Umbilical cord (tissue), 2 donors: ENCODE measurements at places on chromosomes 3 and 15. TPM values are rescaled to one million over a fixed set of nuclear protein-coding genes. Genes with fewer than 3 reads are reported as not detected.

The NRROS gene
- 0.96 TPM for total RNA-seq

DNA sequence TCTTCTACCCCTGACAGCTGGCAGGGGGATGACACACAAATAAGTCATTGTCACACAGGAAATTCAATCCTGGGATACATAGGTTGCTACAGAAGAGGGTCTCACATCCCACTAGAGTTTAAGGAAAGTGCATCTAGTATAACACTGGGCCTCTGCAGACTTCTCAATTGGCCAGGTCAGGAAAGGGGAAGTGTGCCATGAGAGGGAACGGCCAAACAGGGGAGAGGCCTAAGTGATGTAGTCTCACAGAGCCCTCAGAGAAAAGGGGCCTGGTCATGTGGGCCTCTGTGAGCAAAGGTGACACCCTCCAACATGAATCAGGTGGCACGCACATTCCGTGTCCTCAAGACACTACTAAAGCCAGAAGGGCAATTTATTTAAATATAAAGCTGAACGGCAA, 11.2 kb downstream of the ZXDC start:
- no peak for DNase-seq

The ZNF80 gene
- 2.4 TPM for total RNA-seq

- DNase-seq, result no peak
Measured at GRCh38 chr3:185561958-185562357, 9.6 kb upstream of the LIPH start.

DNA sequence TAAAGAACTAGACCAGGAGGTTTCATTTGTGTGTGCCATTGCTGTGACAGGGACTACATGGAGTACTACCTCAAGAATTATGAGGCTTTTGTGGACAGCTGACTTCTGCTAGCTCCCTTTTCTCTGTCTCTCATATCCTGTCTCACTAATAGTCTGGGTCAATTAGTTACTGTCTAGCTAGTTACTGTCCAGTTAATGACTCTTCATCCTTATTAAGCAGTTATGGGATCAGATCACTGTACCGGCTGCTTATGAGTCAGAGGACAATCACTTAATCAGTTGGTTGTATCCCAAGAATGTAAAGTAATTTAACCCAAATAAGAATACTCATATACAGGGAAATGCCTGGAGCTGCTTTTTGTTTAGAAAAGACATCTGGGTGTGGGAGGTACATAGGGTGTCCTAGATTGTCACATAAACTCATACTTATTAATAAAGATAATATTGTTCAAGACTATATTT, 158.0 kb downstream of the CDIN1 start:
- DNase-seq, result no peak

- DNase-seq, result peak; percentile 40
Measured at GRCh38 chr15:31338879-31339557, 12.4 kb downstream of the KLF13 start.

DNA sequence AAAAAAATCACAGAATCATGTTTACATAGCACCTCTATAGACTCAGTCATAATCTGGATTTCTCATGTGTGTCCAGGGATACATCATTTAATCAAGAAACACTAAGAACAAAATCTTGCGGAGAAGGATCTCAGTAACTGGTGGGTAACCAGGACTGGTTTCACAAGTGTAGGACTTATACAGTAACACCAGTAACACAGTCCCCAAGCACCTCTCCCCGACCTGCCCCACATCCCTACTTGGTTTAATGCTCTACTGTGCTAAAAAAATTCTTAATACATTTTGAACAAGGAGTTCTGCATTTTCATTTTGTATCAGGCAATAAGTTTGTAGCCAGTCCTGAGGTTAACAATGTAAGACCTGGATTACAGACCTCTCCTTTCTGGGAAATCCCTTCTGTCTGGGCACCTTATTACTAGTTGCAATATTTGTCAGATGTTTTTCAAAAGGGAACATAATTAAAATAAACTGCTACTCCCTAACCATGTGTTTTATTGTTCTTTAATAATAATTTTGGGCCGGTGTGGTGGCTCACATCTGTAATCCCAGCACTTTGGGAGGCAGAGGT, 57.6 kb upstream of the BBX start:
- no peak for DNase-seq

- DNase-seq, result peak; percentile 26
Measured at GRCh38 chr3:70182166-70182565, 130.3 kb downstream of the MDFIC2 start.

DNA sequence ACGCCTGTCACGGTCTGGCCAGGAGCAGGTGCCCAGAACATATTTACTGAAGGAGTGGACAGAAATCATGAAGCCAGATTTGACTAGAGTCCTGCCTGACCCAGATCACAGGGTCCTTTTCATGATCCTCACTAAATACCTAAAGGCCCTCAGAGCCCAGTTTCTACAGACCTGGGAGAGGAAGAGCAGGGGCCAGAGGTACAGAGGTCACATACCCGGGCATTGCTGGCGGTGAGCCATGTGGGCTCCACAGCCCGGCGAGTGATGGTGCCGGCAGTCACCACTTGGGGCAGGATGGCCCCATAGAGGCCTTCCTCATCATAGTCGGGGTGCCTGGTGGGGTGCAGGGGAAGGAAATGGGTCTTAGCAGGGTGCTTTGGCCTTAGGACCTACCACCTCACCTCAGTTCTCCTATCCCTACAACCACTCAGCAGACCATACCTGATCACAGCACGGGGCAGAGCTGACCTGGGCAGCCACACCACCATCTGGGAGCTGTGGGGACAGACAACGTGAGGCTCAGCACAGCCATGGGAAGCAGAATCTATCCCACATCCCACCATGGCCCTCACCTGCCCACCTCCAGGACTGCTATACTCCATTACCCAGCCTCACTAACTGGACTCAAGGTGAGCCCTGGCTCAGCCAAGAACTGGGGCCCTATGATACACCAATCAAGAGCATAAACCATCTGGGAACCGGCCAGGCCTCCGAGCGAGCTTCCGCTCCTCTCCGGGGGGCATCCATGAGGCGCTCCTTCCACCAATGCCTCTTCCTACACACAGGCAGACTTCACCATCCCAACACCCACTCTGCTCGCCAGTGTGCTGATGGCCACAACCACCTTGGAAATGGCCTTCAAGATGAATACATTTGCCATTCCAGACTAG, 12.9 kb downstream of the POLG start:
- DNase-seq, result no peak

GRCh38 chr3:48434591-48435222, 4.8 kb upstream of the PLXNB1 start:
- DNase-seq, result no peak

- DNase-seq, result no peak
Measured at GRCh38 chr15:70258369-70259027, 160.8 kb upstream of the TLE3 start.

The AADACL2 gene
- 8.7 TPM for total RNA-seq

GRCh38 chr15:88419830-88420229, 47.4 kb downstream of the MRPL46 start:
- no peak for DNase-seq

The SCG5 gene
- 1.4 TPM for total RNA-seq

The PHC3 gene
- 64.3 TPM for total RNA-seq

DNA sequence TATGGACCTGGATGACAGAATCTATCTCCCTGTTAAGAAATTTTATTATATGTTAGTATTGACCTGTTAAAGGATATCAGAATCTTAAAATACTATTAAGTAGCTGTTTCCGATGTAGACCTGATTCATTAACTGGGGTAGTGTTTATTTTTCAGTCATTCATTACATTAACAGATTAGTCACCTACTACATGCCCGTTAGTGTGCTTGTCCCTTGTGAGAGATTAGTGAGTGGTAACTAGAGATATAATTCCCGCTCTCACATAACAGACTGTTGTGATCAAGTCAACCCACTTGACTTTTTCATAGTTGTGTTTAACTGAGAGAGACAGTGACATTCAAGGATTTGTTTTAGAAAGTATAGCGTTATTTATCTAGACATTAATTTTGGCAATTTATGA, 166.8 kb downstream of the TCF12 start:
- DNase-seq, result no peak

DNA sequence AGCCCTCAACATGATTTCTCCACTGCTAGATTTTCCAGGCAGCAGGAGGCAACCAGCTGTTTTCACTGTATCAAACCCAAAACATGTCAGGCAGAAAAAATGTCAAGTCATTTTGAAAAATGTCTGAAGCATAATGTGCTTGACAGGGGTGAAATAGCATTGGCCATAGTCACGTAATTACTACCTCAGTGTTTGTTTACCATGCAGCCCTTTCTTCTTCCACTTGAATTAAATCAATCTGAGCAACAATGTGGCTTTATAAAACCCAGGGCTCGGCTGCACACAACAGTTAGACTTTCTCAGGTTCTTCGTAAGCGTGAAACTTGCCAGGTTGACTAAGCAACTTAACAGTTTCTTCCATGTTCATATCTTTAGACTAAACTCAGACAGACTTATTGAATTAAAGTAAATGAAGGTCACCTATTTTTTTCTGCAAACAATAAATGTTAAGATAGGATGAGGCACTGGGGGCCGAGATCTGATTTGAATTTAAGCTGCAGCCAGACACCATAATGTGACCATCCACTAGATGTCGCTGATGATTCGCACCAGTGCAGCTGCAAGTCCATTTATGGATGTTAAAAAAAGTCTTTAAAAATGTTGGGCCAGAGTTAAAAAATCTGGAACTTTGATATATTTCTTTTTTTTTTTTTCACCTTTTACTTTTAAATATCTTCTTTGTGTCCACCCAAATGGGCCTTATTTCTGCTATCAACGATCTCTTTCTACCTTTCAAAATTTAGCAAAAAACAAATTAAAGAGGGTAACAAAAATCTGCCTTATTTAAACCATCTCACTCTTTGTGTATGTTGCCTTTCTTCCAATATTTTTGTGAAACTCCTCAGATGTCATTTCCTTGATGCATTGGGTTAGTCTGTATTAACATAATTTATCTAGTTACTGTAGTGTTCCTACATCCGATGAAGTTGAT, 305.9 kb downstream of the CACNA2D3 start:
- peak; percentile 70 for DNase-seq

The PRICKLE2 gene
- 56.1 TPM for total RNA-seq

GRCh38 chr3:71958533-71958932, 173.6 kb upstream of the PROK2 start:
- DNase-seq, result peak; percentile 7

DNA sequence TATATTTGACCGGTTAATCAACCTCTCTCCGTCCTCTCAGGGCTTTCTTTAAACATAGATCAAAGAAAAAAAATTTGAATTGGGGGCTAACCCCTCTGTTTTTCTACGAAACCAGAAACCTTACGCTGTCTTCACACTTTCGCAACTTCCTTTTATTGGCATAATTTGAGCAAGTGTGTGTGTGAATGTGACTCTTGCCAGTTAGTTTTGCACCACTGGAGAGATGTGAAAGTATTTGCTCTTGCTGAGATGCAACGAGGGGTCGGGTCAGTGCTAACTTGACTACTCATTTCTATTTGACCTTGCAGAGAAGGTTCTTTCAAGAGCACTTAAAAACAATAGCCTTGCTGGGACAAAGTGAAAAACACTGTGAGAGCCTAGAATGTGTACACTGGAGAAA, 81.2 kb downstream of the FAM43A start:
- DNase-seq, result no peak

The IL17RE gene
- total RNA-seq, result 0.72 TPM

DNA sequence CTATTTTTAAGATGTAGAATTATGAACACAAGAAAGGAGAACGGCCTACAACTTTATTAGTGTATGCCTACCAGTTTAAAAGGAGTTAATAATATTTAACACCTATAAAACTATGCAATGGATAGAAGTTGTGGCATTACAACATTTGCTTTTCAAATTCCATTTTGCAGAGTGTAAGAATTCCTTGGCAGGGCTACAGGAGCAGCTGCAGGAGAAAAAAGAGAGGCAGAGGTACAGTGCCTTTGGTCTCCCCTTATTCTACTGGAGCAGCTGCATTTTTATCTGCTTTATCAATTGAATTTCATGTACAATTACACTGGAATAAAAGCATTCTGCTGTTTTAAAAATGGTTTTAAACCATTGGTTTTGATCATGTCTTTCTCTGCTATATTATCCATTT, 145.7 kb upstream of the KCNH8 start:
- peak; percentile 7 for DNase-seq
